Upper lobe of left lung (tissue), 6 donors: ENCODE measurements at places on chromosomes 1 and 21. TPM values are rescaled to one million over a fixed set of nuclear protein-coding genes. Genes with fewer than 3 reads are reported as not detected.

The RAB3B gene
- under 0.01 TPM for total RNA-seq

The ADAMTSL4 gene
- total RNA-seq, result 148 TPM

The CORT gene
- not detected for total RNA-seq

The TEDDM1 gene
- not detected for total RNA-seq

The IFI44 gene
- total RNA-seq, result 33.5 TPM

The NR5A2 gene
- total RNA-seq, result 5.8 TPM

The TCHH gene
- not detected for total RNA-seq

The MPL gene
- total RNA-seq, result 0.89 TPM

The LRRC71 gene
- total RNA-seq, result 13.9 TPM

The MPZ gene
- total RNA-seq, result 3.1 TPM

The SLAMF1 gene
- total RNA-seq, result 1.9 TPM

The S100A7 gene
- total RNA-seq, result not detected

The ZNF648 gene
- 1.0 TPM for total RNA-seq

The ARHGAP29 gene
- total RNA-seq, result 87.5 TPM

The CCDC28B gene
- 0.98 TPM for total RNA-seq

The C21orf58 gene
- total RNA-seq, result 35.6 TPM

The CA14 gene
- 0.63 TPM for total RNA-seq

The HOOK1 gene
- 11.1 TPM for total RNA-seq

The NFASC gene
- total RNA-seq, result 7.3 TPM
